ENCODE measurements at places on chromosomes 12 and 14.

- no peak for DNase-seq
Observed at GRCh38 chr12:67151886-67152285, 117.3 kb upstream of the CAND1 start.

GRCh38 chr12:10247436-10248058 lies 34.9 kb downstream of the GABARAPL1 start:
- no peak for DNase-seq

GRCh38 chr14:102545461-102546265 lies 36.1 kb upstream of the ANKRD9 start:
- DNase-seq, result no peak

- no peak for DNase-seq
Observed at GRCh38 chr14:104559804-104560585, 19.6 kb upstream of the C14orf180 start.

GRCh38 chr14:43503508-43503907 lies 1003.6 kb downstream of the FSCB start:
- no peak for DNase-seq

DNA sequence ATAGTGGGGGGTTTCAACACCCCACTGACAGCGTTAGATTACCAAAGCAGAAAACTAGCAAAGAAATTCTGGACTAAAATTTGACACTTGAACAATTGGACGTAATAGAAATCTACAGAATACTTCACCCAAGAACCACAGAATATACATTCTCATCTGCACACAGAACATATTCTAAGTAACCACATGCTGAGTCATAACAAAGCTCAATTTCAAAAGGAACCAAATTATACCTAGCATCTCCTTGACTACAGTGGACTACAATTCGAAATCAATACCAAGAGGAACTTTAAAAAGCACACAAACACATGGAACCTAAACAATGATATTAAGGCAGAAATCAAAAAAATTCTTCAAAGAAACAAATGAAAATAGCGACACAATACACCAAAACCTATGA lies 871.6 kb upstream of the MDGA2 start:
- DNase-seq, result no peak

DNA sequence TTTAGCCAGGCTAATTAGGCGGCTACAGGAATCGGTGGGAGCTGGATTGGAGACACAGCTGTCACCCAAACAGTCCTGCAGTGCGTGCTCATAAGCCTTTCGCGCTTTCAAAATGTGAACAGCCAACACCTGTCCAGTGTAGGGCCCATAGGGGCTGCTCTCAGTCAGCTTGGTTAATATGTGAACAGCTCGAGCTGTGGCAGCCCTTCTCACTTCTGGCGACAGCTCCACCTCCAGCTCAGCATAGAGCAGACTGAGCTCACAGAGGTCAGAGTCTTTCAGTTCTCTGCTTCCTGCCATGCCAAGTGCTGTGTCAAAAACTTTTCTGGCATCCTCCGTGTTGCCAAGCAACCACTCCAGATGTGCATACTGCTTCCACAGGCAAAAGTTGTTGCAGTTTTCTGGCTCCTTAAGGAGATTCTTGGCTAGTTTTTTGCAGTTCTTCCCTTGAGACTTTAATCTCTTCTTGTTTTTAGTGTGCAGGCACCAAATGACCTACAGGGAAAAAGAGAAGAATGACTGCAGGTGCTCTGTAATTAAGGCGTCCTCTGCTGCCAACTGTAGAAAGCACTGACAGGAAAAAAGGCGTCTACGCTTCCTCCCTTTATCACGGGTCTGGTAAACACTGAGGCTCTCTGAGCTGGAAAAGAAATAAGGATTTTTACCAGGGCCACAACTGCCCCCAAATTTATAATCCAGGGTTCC lies 32.5 kb downstream of the PSMC1 start:
- no peak for DNase-seq

- no peak for DNase-seq
Observed at GRCh38 chr12:108403952-108404351, 64.8 kb upstream of the CMKLR1 start.

- DNase-seq, result no peak
Observed at GRCh38 chr14:22545842-22546721, 42.9 kb downstream of the DAD1 start.

DNA sequence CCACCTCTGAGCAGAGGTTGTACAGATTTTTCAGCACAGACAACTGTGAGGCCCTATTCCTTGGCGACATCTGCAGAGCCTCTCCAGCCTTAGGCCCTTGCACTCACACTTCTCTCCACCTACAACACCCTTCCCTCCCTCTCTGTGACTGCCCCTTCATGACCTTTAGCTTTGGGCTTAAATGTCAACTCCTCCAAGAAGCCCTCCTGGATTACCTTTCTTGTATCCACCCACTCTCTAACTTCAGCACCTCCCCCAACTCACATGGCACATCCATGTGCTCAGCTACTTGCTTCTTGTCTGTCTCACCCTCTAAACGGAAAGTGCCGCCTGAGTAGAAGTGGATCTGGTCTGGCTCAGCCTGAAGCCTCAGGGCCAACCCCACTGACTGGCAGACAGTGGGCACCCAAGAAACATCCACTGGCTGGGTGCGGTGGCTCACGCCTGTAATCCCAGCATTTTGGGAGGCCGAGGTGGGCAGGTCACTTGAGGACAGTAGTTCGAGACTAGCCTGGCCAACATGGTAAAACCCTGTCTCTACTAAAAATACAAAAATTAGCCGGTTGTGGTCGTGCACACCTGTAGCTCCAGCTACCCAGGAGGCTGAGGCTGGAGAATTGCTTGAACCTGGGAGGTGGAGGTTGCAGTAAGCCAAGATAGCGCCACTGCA lies 22.1 kb downstream of the TRPV4 start:
- no peak for DNase-seq

DNA sequence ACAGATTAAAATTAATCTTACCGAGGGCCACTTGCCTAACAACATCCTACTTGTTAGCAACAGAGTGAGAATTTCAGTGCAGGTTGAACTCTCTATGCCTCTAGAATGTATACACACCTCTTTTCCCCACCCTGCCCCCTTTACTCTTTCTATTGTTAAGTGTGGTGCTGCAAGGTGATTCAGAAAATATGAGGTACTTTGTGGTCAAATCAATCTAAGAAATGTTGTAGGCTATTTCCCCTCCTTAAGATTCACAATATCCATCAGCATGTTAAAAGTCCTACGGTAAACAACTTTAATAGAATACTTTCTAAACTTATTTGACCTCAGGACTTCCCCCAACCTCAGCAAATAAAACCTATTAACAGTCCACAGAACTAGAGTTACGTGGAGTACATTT lies 106.0 kb downstream of the LMNTD1 start:
- no peak for DNase-seq

DNA sequence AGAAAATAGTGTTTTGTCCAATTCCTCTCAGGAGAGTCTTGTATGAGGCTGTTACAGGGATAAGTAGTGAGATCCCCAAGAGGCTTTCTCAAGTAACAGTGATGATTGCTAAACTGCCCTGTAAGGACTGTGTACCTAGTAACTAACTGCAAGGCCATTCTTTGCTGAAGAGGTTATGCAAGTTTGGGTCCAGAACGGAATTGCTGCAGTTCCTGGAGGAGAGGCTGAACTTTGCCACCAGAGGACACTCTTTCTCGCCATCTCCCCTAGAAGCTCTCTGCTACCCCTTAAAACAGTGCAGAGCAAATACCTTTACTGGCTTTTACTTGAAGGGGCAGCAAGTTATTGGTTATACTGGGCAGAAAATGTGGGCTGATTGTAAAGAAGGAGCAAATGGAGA lies 180.0 kb downstream of the RBM19 start:
- DNase-seq, result no peak

DNA sequence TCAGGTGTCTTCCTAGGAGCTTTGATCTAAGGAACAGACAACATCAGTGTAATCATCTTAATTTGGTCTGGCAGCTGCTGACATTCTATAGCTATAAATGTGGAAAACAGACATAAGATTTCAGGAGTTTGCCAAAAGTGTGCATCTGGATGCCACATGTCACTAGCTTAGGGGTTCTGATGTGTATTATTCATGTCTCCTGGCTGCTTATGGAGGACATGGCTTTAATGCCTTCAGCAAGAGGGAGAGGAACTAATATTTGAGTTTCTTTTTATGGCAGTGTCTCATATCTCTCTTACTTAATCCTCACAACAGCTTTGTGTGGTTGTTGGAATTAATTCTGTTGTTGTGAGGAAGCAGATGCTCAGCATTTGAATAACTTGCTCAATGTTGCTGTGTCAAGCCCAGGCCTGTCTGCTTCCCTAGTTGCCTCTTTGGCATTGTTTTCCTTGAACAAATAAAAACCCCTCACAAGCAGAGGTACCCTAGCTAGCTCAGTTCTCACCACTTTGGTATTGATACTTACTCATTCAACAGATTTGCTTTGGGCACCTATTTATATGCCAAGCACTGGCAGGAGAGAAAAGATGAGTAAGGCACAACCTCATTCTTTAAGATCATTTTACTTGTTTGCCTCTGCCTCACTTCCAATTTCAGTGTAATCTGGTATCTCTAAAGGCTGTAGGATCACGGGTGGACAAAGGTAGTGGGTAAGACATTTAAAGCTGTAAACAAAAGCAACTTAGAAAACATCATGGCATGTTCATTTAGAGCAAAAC lies 39.8 kb upstream of the EID3 start:
- no peak for DNase-seq

DNA sequence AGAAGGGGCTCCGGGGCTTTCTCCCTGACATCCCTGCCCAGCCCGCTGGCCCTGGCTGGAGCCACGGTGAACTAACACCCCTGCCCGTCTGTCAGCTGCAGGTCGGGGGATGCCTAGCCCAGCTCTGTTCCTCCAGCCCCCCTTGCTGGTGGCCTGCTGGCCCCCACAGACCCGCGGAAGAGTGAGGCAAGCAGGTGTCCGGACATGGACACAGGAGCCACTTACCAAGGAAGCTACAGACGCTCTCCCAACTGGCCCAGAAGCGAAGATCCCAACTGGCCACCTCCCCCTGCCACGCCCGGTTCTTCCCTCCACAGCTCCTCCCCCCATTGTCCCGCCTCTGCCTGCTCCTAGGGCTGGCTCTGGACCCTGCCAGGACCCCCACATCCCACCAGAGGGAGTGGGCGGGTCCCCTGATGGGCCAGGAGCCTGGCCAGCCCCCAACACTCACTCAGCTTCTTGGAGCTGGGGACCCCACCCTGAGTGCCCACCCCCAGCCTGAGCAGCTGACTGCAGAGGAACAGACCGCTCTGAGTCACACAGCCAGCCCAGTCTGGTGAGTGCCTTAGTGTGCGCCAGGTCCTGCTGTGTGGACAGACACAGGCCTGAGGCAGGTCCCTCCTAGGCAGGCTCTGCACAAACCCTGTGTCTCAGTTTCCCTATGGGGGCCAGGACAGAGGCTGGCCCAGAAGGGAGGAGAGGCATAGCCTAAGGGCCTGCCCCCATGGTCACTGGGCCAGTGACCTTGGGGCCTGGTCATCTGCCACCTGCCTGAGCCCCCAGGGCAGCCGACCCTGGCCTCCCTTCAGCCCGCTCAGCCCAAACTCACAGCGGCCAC lies 7.7 kb downstream of the AHNAK2 start:
- DNase-seq, result no peak

GRCh38 chr12:93134175-93134890 lies 205.2 kb upstream of the EEA1 start:
- no peak for DNase-seq

- no peak for DNase-seq
Observed at GRCh38 chr12:4979737-4980136, 63.9 kb upstream of the KCNA5 start.

GRCh38 chr14:36660736-36661505 lies 739 bp upstream of the PAX9 start:
- no peak for DNase-seq

GRCh38 chr12:5499566-5500330 lies 67.8 kb downstream of the NTF3 start:
- DNase-seq, result no peak

GRCh38 chr12:124548854-124549378 lies 18.5 kb downstream of the NCOR2 start:
- no peak for DNase-seq

DNA sequence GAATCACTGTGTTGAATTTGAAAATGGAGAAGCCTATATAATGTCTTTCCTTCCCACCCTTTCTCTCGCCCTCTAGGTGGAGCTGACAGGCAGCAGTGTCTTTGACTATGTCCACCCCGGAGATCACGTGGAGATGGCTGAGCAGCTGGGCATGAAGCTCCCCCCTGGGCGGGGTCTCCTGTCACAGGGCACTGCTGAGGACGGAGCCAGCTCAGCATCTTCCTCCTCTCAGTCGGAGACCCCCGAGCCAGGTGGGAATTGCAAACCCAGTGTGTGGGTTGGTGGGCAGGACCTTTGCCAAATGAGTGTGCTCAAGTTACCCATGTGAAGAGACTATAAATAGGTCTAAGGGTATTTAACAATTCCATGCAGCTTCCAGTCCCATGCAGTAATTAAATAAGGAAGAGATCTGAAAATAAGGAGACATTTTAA lies 274.7 kb downstream of the EGLN3 start:
- DNase-seq, result no peak

DNA sequence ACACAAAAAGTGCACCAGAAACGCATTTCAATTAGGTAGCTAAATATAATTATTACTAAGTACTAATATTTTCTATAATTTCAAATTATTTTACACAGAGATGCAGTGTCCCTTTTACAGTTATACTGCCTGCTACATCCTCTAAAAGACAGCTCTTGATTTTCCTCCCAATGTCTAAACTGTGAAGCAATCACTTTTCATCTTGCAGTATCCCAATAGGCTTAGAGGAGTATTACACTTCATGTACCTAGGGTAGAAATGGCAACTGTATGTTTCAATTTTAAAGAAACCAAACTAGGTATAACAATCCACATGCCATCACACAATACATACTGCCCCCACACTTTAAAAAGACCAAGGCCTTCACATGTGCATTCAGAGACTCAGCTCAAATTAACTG lies 7.3 kb downstream of the RSRC2 start:
- DNase-seq, result no peak

DNA sequence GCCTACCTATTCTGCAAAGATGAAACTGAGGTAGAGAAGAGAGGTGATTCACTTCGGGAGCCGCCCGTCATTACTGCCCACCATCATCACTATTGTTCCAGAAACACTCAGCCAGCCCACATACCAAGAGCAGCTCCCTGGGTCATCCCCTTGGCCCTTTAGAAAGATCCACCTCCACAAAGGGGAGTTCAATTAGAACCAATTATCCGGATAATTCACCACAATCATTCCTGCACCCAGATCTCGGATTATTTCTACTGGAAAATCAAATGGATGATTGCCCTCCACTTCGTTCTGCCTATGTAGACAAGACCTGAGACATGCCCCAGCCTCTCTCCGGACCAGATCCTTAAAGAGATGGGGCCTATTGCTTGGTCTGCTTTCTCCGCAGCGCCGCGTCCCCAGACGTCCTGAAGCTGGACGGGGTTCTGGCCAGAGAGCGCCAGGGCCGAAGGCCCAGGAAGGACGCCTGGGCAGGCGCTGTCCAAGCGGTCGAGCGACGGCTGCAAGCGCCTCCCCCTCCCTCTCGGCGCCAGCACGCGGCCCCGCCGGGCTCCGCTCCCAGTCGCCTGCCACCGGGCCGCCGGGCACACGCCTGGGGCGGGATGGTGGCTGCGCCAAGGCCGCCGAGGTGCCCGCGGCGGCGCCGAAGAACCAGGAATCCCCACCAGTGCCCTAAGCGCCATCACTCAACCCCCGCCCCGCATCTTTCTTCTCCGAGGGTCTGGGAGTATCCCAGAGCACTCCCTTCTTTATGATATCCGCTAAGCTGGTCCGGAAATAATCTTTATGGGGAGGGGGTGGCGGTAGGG lies 1.3 kb upstream of the ASCL1 start:
- DNase-seq, result no peak
